ENCODE measurements at places on chromosomes 3 and 15.

GRCh38 chr3:108388136-108389132 is 92.1 kb downstream of the HHLA2 start:
- no peak for DNase-seq

- DNase-seq: no peak
These were observed 72.3 kb upstream of the ZNF280D start for GRCh38 chr15:56805466-56806147.

DNA sequence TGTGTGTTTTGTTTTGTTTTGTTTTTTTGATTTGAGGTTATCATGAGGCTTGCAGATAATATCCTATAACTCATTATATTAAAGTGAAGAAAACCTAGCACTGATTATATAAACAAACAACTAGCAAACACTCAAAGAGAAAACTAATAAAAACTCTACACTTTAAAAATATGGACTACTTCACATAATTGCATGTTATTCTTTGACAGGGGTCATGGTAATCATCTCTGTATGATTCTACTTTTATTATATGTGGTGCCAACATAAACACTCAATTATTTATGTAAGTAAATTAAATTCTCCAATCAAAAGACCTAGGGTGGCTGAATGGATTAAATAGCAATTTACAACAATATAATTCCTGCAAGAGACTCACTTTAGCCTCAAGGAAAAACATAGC is 44.6 kb upstream of the P3H2 start:
- DNase-seq: no peak

DNA sequence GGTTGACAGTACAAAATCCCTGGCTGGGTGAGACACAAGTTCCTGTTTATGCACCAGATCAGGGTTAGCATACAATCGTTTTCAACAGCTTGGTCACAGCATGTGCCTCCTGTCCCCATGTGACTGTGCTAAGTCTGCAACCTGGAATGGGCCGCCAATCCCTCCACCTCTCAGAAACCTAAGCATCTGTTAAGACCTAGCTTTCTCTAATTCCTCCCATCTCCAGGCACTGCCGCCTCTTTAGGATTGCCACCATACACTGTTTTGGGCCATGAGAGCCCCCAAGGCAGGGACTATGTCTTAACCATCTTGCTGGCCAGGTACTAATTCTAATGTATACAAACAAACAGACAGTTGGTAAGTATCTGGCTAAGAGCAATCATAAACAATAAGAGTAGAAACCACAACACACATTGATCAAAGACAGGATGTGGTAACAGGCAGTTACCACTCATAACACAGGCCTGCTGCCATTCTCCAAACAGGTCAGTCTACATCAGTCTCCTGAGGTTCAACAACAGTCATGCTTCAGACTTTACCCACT is 25.6 kb downstream of the SEC22C start:
- no peak for DNase-seq

DNA sequence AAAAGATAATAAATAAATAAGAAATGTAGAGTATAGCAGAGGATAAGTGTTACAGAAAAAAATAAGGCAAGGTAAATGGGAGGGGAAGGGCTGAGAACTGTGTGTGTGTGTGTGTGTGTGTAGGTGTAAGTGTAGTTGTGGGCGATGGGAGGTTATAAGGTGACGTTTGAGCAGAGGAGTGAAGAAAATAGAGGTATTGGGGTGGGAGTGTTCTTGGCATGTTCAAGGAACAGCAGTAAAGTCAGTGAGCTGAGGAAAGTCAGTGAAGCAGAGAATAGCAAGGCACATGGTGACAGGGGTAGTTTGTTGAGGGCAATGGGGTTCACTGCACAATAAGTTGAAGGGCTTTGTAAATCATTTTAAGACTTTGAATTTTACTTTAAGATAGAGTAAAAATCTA is 30.9 kb upstream of the ZNF148 start:
- DNase-seq: no peak

- DNase-seq: no peak
These were observed 385.5 kb downstream of the IL20RB start for GRCh38 chr3:137343283-137343682.

DNA sequence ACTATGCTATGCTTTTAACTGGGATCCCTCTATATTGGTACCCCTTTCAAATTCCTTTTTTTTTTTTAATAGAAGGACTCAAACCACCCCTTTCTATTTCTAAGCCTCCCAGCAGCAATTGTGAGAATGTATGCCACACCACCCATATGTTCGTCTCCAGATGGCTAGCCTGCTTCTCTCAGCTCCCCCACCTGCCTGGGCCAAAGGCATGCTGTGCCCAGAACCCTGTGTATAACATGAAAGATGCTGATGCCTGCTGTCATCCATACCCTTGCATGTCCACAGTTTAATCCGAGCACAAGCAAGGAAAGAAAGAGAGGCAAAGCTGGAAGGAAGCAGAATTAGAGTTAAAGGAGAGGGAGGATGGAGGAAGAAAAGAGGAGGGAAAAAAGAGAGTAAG is 159.5 kb upstream of the CNTN6 start:
- DNase-seq: no peak

DNA sequence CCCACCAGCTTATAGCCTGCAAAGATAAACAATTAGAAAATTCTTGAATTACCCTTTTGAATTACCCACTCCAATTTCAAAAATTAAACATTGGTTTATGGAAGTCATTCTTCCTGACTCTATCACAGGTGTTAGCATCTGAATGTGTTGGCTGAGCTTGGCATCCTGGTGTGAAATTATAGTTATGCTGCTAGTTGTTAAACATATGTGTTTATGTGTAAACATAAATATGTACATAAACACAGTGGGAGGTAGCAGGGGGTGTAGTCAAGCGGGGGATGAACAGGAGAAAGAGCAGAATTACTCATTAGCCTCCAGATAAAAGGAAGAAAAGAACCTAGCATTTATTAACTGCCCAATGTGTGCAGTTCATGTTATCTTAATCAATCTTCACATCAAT is 530.2 kb downstream of the MCTP2 start:
- no peak for DNase-seq

DNA sequence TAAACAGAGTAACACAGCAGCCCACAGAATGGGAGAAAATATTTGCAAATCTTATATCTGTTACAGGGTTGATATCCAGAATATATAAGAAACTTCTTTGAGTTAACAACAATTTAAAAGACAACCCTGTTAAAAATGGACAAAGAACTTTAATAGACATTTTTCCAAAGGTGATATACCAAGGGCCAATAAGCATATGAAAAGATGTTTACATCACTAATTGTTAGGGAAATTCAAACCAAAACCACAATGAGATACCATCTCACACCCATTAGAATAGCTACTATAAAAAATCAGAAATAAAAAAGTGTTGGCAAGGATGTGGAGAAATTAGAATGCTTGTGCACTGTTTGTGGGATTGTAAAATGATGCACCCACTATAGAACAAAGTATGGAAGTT is 110.8 kb downstream of the SPATA16 start:
- no peak for DNase-seq

DNA sequence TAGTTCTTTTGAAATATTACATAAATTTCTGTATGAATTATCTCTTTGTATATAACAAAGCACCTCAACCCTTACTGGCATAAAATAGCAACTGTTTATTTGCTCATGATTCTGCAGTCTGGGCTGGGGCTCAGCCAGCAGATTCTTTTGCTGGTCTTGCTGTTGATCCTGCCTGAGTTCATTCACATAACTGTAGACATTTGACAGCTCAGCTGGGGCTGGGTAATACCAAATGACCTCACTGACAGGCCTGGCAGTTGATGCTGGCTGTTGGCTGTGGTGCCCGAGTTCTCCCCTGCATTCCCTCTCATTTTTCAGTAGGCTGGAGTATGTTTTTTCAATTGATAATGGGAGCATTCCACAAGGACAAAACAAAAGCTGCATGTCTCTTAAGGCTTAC is 449.9 kb upstream of the GOLIM4 start:
- no peak for DNase-seq

- DNase-seq: no peak
These were observed 31.5 kb upstream of the FBXL22 start for GRCh38 chr15:63565536-63566186.

GRCh38 chr3:111739311-111739911 is 119.7 kb upstream of the PHLDB2 start:
- DNase-seq: no peak

GRCh38 chr3:172321035-172321434 is 127.2 kb downstream of the GHSR start:
- no peak for DNase-seq

DNA sequence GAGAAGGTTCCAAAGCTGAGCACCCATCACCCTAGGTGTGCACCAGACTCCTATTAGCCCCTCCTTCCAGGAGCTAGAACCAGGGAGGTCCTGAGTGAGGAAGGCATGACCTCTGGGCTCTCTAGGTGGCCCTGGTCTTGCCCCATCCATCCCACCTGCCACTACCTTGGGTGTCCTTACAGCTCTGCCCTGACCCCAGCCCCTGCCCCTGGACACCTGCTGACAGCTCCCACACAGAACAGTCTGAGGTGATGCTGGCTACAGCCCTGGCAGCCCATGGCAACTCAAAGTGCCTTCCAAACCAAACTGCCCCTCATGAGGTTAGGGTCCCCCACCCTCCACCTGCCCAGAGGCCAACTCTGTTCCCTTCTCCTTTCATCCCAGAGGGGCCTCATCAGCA is 37.2 kb downstream of the GOLGA6A start:
- DNase-seq: no peak

- DNase-seq: no peak
These were observed 62.1 kb upstream of the WNT5A start for GRCh38 chr3:55549177-55549576.

DNA sequence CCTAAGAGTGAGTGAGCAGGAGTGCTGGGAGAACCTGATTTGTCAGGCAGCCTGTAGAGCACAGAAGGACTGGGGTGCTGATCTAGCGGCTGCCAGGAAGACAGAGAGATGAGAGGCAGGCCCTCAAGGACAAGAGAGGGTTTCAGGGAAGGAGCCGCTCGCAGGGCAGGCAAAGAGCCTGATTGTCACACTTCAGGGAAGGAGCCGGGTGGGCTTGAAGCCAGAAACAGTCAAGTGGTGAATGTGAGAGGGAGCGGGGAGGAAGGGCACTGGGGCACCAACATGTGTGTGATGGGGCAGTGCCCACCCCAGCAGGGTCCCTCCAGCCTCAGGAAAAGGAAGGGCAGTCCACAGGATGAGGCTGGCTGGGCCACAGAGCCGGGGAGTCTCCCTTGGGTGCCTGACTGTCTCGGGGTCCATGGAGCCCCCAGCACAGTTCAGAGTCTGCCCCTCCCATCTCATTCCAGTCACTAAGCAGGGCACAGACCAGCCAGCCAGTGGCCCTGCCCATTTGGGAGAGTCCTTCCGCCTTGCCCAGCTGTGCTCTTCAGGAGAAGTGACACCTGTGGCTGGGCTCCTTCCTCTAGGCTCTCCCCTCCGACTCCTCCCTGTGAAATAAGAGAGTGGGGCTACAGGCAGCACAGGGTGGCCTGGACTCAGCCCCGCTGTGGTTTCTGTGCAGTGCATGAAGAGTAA is 148.6 kb downstream of the RAB11A start:
- no peak for DNase-seq

- DNase-seq: no peak
These were observed 97.7 kb downstream of the CNTN6 start for GRCh38 chr3:1190569-1190968.

GRCh38 chr3:188417271-188417696 is 263.3 kb downstream of the LPP start:
- no peak for DNase-seq

DNA sequence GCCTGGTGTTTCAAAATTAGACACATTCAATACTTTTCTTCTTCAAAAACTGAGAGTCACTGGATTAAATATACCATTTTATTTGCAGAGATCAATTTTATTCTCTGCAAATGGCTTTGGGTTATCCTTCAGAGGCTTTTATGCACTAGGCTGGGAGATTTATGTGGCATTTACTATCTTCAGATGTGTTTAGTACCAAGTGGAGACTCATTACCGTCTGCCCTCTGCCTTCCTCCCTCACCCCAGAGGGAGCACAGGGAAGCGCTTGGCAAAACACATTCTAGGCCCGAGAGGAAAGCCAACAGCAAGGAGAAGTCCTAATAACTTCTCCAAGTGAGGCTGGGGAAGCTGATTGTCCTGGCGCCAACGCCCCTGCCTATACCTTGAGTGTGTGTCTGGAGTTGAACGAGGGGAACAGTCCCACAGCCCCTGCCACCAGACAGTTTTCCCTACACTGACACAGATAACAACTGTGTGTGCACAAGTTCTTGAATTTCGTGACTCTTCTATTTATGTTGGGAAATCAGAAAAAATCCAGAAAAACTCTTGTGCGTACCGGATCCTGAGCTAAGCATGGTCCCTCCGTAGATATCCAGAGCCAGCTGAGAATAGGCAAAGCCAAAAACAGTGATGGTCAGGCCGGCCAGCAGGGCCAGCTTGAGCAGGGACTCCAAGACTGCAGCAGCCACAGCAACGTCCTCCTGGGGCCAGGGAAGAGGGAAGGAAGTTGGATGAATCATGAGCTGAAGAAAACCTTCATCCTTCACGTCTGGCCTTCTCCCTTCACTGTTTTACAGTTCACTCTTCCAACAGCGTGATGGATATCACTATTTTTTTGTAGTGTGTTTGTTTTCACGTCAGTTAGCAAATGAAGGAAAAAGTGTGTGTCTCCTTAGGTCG is 26.6 kb downstream of the RFT1 start:
- DNase-seq: no peak

GRCh38 chr3:120855665-120856437 is 52.2 kb upstream of the STXBP5L start:
- no peak for DNase-seq

GRCh38 chr15:74784426-74785193 is 2.7 kb downstream of the CSK start:
- DNase-seq: no peak

DNA sequence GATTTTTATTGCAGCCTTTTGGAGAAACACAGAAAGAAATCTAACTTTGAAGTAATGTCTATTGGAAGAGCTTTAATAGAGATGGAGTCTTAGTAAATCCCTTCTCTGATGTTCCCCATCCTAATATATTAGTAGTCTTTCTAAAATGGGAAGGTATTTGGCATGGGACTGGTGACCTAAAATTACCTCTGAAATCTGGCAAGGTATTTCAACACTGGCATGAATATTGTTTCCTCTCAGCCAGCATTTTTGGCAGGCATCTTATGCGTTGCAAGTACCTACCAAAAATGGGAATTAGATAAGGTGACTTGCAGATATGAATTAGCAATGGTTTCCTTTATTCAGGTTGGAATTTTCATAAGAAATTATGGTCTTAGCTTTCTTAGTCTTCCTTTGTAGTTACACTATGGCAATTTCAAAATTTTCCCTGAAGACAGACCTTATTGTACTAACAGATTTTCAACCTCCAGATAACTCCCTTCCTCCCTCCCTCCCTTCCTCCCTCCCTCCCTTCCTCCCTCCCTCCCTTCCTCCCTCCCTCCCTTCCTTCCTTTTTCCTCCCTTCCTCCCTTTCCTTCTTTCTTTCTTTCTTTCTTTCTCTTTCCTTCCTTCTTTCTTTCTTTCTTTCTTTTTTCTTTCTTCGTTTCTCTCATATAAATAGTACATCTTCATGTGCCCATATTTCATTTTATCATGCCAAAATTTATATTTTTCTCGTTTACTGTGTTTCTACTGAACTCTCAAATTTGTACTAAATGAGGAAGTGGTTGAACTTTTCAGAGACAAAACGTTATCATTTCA is 168.2 kb upstream of the KCNMB2 start:
- DNase-seq: no peak
